ENCODE measurements at places on chromosomes 13 and 19.
A peak's percentile ranks its signal among the peaks of the same experiment; 100 is the strongest.

DNA sequence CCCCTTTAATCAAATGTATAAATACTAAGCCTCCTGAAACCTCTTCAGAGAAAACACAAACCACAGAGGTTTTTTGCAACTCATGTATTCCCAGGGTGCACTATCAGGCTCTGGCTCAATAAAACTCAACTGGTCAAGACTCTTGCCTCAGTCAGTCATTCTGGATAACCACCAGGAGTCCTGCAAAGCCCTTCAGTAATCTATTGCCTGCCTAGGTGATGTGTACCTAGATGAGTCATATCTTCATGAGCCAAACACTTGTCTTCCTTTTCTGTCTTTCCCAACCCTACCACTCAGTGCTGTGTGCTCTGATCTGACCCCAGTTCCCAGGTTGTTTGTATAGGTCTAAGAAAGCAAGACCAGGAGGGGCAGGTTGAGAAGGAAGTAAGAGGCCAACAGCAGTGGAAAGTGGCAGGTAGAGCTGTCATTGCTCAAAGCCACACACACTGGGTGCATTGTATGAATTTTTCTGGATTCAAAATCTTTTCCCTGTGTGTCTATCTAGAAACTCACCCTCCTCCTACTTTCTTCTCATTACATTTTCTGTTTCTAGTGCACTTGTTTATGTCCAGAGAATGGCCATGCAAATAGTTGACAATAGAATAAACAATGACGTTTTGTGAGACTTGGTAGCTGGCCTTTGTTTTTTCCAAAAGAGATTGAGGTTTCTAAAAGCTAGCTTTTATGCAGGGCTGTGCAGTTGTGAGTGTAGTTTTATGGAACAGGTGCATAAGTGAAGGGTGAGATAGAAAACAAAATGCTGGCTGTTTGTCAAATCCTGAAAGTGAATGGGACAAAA lies 48.1 kb downstream of the PSG1 start:
- DNase-seq = no peak

DNA sequence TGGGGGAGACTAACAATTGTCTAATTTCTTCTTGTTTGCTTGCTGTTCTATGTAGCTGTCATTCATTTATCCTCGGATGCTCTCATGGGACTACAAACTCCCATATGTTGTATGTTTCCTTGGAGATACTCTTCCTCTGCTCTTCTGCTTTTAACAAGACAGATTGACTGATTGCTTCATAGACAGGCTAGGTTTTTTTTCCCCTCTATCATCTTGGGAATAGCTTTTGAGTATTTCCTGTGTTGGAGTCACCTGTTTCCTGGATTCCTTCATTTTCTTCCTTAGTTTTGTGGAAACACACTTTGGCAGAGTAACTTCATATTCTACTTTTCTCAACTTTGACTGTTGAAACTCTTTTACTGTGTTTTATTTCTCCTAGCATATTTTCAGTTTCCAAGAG lies 27.6 kb downstream of the EDNRB start:
- DNase-seq = no peak

GRCh38 chr13:96781141-96781540 lies 213.1 kb downstream of the OXGR1 start:
- no peak for DNase-seq

DNA sequence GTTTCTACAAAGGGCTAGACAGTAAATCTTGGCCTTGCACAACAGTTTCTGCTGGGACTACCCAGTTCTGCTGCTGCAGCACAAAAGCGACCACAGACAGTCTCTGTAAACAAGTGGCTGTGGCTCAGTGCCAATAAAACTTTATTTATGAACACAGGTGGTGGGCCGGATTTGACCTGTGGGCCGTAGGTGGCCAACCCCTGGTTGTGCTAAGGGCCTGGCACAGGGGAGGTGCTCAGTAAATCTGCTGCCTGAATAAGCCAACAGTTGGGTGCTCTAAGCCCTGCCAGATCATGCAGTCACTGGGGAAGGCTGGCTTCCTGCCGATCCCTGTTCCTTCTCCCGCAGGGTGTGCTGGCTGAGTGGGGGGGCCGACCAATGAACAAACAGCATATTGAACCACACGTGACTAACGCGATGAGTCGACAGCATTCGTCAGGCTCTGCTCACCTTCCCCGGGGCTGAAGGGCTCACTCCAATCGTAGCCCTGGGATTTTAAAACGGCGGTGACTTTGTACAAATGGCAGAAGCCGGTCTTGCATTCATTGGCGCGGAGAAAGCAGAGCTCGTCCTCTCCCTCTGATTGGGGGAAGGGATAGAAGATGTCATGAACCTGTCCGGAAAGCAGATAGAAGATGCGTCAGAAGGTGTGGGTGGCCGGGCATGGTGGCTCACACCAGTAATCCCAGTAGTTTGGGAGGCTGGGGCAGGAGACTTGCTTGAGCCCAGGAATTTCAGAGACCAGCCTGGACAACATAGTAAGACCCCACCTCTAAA lies 24.3 kb upstream of the MYDGF start:
- DNase-seq = no peak

GRCh38 chr19:11204943-11205349 lies 7.6 kb upstream of the KANK2 start:
- DNase-seq = no peak

GRCh38 chr13:52104624-52105023 lies 24.2 kb downstream of the NEK5 start:
- no peak for DNase-seq

DNA sequence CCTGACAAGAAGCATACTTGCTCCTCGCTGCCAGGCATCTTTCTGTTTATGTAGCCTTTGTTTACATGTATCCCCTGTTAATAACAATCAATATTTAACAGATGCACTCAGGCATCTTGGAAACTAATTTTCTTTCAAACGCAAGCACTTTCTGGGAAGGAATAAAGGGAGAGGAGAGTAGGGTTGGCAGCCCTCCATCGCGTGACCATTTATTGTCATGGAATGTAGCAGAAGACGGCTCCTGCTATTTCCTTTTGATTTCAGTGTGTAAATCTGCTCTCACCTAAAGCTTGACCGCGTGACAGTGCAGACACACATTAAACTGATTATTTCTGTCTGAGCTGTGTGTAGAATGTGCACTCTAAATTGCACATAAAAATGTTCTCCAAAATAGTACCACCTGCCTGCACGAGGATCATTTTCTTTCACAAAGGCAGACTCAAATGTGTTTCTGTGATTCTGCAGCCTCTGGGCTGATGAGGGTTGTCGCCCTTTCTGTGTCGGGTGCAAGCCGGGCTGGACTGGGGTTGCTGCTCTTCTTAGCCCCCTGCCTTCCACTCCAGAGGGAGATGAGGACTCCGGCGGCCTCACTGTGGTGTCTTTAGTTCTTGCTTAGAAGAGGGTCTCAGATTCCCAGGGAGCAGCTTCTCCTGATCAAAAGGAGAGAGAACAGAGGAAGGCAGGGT lies 223.5 kb upstream of the MAB21L1 start:
- no peak for DNase-seq

DNA sequence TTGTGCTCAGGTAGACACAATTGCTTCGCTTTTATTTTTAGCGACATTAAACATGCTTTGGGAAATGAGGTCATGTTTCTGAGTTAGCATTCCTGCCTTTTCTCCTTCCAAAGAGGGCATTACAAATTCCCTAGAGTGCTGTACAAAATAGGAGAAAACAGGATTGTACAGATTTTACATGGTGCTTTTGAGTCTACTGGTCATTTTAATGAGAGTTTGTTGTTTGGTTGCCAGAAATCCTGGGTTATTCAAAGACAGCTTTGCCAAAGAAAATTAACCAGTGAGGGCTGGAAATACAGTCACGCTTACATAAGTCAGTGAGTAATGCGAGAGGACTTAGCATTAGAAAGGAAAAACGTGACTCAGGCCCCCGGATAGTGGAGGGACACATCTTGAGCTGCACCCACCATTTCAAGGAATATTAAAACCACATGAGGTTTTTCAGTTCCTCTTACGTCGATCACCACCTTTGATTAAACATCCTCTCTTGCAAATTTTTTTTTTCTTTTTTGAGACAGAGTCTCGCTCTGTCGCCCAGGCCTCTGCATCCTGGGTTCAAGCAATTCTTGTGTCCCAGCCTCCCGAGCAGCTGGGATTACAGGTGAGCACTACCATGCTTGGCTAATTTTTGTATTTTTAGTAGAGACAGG lies 55.4 kb downstream of the SACS start:
- peak; percentile 67 for DNase-seq

- no peak for DNase-seq
Observed at GRCh38 chr13:37173214-37173613, 67.8 kb upstream of the CSNK1A1L start.

DNA sequence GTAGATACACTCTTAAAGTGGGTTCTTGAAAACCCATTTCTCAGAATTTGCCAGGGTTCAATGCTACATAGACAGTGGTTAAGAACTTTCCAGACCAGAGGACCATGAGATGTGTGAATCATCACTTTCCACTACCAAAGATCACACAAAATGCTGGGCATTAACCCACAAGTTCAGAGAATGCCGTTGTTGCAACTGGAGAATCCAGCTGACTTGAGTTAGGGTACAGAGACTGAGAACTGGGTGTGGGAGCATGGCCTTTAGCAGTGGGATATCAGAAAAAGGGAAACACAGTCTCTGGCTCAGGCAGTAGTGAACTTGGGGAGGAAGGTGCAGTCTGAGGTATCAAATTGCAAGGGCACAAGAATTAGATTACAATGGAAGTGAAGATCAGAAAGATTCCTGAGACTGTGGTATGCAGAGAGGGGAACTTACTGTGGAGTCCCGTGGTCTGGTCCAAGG lies 51.5 kb upstream of the WDFY2 start:
- DNase-seq = no peak

DNA sequence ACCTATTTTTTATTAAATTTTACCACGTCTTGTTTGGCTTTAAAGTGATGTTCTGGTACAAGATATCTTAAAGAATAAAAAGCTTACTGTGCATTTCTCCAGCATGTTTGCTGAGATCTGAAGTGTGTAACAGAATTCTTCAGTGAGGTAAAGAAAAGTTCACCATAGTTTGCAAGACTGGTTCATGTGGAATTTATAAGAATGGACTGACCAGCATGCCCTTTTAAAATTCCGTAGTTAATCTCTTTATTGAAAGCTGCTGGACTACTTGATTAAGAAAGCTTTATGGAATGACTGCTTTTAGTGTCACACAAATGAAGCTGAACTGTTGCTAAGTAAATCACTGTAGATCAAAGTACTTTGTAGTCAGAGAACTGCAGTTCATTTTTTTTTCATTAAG lies 119.2 kb downstream of the GPC6 start:
- DNase-seq = no peak

DNA sequence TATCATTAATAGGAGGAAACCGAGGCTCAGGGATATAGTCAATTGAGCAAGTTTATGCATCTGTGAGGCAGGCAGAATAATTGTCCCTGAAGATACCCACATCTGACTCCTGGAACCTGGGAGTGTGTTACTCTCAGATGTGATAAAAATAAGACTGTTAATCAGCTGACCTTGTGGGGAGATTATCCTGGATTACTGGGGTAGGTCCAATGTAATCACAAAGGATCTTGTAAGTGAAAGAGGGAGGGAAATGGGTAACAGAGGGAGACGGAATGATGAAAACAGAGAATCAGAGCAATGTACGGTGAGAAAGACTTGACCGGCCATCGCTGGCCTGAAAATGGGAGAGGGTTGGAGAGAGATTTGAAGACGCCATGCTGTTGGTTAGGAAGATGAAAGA lies 3.2 kb upstream of the EDDM13 start:
- no peak for DNase-seq

GRCh38 chr13:111864566-111864965 lies 202.4 kb upstream of the SOX1 start:
- no peak for DNase-seq

GRCh38 chr13:29917650-29918049 lies 67.2 kb upstream of the UBL3 start:
- no peak for DNase-seq

GRCh38 chr13:109685203-109685602 lies 101.2 kb downstream of the IRS2 start:
- no peak for DNase-seq

- DNase-seq = no peak
Observed at GRCh38 chr13:49183672-49184325, 36.3 kb upstream of the MLNR start.

DNA sequence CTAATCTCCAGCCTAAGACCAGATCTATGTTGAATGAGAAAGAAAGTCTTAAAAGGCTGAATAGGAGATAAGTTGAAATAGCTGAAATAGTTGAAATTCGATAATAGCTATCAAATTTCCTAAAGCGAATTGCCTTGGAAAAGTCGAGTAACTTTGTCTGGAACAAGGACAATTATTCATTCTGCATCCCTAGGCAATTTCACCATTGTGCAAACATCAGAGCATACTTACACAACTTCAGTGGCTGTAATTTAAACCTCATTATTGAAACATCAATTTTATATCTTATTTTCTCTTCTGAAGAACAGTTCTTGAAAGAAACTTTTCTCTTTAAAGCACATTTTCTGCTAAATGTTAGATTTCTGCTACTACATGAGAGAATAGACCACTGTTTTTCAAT lies 13.6 kb downstream of the TNFSF13B start:
- no peak for DNase-seq

GRCh38 chr19:50513746-50514345 lies at the start of gene ASPDH:
Gene ASPDH (minus strand): TSS chr19:50513913. CDS start chr19:50513823, 90 bp downstream.
- DNase-seq = no peak

DNA sequence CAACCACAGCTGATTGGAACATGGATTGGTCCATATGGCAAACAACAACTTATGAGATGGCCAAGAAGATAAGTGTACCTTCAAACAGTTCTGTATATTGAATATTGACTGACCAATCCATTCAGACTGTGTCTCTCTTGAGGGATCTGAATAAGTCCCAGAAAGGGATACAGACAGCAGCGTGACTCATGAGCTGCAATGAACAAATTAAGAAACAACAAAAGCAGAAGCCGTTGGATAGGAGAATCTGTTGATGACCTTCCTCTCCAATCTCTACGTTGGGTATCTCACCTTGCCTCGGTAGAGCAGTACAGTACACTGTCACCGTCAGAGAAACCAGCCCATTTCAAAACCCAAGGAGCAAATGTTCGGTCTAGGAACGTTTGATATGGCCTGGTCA lies 21.3 kb downstream of the MBD3L2B start:
- no peak for DNase-seq
